GM12878 (cell line): ENCODE measurements at places on chromosomes 1 and 21. TPM values are rescaled to one million over a fixed set of nuclear protein-coding genes. Genes with fewer than 3 reads are reported as not detected.

Gene RNU5D-1
- polyA plus RNA-seq: not detected in 2 replicates

Gene OR6N1
- polyA plus RNA-seq: not detected in 2 replicates

Gene BNIPL
- polyA plus RNA-seq: 0.15 and 0.16 TPM in 2 replicates

Gene HSF2BP
- 0.14 and 0.53 TPM in 2 replicates for polyA plus RNA-seq

Gene HPCAL4
- polyA plus RNA-seq: 0.09 TPM in 1 of 2 replicates, not detected in the other

Gene NCAM2
- not detected in 2 replicates for polyA plus RNA-seq

Gene CR1L
- not detected in 2 replicates for polyA plus RNA-seq

Gene CFAP126
- not detected in 2 replicates for polyA plus RNA-seq

Gene LRRC53
- polyA plus RNA-seq: not detected in 2 replicates

Gene CELA2B
- polyA plus RNA-seq: not detected in 2 replicates

Gene S100A3
- polyA plus RNA-seq: not detected in 2 replicates

Gene VHLL
- not detected in 2 replicates for polyA plus RNA-seq
